ENCODE measurements at places on chromosomes 1 and 21. TPM values are rescaled to one million over a fixed set of nuclear protein-coding genes. Genes with fewer than 3 reads are reported as not detected.

- peaks cover 10% of the 10 kb centered on the region for H3K4me1 ChIP-seq
- peak overlapping the region; percentile 26 for H3K4me3 ChIP-seq
- H3K27me3 ChIP-seq, result no peaks in the 10 kb centered on the region
- DNase-seq, result peak; percentile 5
- H3K27ac ChIP-seq, result no peak overlapping the region
Observed at GRCh38 chr1:81238129-81238528, 562.6 kb upstream of the ADGRL2 start.

DNA sequence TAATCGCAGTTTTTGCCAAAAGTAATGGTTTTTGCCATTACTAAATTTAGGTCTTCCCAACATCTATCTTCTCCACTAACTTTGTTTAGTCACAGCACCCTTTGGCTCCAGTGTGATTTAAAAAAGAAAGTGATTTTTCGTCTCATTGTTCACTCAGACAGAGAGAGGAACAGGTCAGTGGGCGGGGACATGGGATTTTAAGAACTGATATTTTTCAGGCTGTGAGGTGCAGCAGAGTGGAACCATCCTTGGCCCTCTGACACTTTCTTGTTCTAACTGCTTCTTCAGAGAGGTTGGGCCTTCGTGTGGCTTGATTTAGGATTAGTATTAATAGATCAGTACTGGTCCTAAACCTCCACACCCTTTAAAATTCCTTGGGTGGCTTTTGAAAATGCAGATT, 38.8 kb downstream of the CASQ2 start:
- H3K36me3 ChIP-seq, result no peaks in the 10 kb centered on the region
- DNase-seq, result no peak
- H3K27me3 ChIP-seq, result no peaks in the 10 kb centered on the region
- peaks cover 14% of the 10 kb centered on the region for H3K4me1 ChIP-seq
- H3K27ac ChIP-seq, result no peak overlapping the region

- H3K27ac ChIP-seq, result no peak overlapping the region
- no peaks in the 10 kb centered on the region for H3K36me3 ChIP-seq
- no peak for DNase-seq
- H3K4me3 ChIP-seq, result no peak overlapping the region
Observed at GRCh38 chr1:29977550-29977949, 741.2 kb downstream of the PTPRU start.

DNA sequence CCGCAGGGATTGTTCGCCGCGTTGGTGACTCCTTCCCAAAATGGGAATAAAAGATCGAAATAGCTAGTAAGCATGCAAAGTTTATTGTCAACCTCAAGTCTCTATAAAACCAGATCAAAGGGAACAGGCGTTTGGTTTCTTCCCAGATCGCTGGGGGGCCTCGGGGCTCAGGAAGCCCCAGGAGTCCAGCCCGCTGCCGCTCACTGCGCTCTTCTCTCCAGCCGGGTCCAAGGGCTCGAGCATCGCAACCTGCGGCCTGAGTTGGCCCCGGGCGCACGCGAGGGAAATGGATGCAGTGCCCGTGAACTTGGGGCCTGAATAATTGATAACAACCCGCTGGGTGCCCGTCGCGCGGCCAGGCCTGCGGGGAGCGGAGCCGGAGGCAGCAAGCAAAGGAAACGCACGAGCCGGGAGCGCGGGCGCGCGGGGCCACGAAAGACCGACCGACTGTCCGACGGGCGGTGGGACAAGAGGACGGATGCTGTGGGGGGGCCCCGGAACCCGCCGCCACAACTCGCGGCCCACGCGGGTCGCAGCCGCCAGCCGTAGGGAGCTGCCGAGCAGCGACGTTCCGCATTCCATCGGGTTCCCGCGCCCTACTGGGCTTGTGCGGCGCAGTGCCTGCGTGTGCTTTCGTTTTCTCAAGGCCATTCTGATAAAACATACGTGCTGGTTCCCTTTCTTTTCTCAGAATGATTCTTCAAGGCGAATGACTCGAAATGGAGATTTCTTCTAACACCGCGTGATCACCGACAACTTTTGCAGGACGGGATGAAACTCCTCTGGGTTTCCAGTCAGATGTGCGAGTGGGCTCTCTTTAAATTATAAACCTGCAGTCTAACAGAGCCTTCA, 14.0 kb upstream of the ALX3 start:
- no peak overlapping the region for H3K4me3 ChIP-seq
- H3K27ac ChIP-seq, result no peak overlapping the region
- peaks cover 48% of the 10 kb centered on the region for H3K27me3 ChIP-seq
- no peaks in the 10 kb centered on the region for H3K4me1 ChIP-seq
- no peak for DNase-seq

DNA sequence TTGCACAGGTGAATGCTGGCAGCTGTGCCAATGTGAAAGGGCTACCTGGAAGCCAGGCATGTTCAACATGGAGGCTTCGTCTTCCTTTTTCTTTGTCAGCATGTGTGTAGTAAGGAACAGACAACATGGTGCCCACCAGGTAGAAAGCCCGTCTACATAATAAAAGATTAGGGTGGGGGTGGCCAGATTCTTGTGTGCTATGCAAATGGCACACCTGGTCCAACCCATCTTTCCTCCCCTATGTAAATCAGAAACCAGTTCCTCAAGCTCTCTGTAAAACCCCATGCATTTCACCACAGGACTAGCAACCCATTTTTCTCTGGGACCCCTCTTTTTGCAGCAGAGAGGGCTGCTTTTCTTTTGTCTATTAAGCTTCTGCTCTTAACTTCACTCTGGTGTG, 72.3 kb upstream of the ZP4 start:
- no peak for DNase-seq
- no peaks in the 10 kb centered on the region for H3K36me3 ChIP-seq
- H3K27ac ChIP-seq, result no peak overlapping the region

DNA sequence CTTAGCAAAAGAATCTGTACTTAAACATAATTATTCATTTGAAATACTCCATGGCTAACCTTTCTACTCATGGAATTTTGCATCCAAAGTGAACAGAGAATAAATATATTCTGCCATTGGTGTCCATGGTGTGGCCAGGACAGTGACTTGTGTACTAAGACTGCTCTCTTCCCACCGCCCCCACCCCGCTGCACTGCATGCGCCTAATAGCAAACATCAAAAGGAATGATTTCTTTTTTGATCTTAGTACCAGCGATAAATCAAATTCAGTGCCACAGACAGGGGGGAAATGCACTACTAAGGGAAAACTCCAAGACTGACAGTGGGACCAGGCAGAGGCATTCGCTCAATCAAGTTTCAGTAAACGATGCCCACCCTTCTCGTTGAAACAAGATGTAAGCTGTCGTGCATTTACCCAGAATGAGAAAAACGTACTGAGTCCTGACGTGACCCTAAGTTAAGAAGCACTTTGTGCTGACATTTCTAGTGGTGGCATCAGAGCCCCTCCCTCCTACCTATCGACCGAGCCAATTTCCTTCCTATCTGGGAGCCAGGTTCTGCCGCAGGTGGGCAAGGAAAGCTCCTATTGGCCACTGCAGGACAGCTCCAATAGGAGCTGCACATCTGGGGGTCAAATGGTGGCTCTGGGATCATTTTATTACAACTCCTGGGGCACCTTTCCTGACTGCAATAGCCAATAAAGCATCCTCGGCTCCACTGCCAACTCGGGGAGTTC, 12.5 kb downstream of the ESRRG start:
- H3K4me1 ChIP-seq, result no peaks in the 10 kb centered on the region
- no peak overlapping the region for H3K27ac ChIP-seq
- H3K4me3 ChIP-seq, result no peak overlapping the region
- DNase-seq, result no peak
- H3K27me3 ChIP-seq, result peaks cover 2% of the 10 kb centered on the region
- no peaks in the 10 kb centered on the region for H3K36me3 ChIP-seq

- H3K27me3 ChIP-seq, result no peaks in the 10 kb centered on the region
- no peak overlapping the region for H3K4me3 ChIP-seq
- no peak for DNase-seq
- no peaks in the 10 kb centered on the region for H3K4me1 ChIP-seq
Observed at GRCh38 chr1:14392161-14392858, 206.2 kb upstream of the KAZN start.

DNA sequence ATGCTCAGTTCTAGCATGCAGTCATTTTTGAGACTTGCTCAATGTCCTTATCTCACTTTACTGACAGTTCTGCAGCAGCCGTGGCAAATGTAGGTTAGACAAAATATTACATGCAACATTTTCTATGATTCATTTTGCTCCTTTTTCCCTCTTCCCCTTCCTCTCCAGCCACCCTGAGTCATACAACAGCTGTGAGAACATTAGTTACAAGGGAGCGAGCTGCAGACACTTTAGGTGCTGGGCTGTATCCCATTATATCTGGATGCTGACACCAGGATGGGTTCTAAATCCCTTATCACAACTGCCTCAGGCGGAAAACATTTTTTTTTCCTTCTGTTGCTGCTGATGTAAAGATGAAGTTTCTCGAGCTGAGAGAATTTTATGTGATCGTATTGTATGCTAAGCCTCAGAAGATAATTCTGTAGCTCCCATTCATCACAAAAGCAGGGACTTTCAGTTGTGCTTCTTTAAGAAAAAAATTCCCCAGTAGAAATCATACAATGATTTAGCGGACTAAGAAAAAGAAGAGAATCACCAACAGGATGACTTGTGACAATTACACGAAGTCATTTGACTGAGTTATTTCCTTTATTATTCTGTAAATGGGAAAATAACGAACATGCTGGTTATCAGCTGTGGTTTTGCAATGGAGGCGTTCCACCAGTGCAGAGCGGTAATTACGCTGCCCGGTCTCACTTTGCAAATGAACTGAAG, 345.0 kb downstream of the DISC1 start:
- H3K27me3 ChIP-seq, result no peaks in the 10 kb centered on the region
- DNase-seq, result no peak

DNA sequence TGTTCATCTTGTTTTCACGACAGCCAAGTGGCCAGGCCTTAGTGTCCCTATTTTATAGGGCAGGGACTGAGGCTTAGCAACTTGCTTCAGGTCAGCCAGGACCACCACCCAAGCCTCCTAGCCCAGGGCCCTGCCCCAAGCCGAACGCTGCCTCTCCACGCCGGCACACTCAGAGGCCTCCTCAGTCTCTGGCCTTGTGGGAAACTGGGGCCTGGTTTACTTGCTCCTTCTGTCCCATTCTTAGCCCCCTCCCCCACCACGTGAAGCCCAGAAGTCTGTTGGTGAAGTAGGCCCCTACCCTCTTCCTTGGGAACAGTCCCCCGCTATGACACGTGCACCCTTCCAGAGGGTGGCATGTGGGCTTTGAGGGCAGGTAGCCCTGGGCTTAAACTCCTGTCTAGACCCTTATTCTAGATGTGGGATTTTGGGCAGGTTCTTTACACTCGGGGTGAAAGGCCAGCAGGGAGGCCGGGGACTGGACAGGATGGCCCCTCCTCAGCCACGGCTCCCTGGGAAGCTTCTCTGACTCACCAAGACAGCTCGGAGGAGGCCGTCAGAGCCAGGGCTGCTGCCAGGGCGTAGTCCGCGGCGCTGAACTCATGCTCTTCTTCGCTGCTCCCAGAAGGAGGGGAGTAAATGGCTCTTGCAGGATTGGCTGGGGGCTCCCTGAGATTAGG, 4.3 kb downstream of the MYOM3 start:
- peaks cover 23% of the 10 kb centered on the region for H3K4me1 ChIP-seq
- no peak overlapping the region for H3K27ac ChIP-seq
- no peaks in the 10 kb centered on the region for H3K27me3 ChIP-seq
- no peak for DNase-seq
- no peak overlapping the region for H3K4me3 ChIP-seq

DNA sequence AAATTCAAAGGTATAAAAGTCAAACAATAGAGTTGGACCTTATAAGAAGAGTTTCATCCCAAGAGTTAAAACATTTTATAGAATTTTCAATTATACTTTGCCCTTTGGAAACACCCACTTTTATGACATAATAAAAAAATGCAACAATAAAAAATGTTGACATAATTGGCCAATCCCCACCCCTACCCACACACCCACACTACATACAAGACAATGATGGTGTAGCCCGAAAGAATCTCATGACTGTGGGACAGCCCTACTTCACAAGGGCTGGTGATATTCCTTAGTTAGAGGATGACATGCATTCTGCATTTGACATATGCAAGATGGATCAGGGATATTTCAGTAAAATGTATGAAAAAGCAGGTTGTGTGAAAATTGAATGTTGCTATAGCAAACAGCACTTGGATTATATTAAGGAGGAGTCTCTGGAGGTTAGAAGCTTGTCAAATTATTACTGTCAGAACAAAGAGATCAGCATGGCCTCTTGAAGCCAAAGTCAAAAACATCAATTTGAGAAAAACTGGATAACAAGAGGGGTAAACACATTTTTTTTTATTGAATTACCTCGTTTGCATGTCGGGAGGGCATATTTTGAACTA, 133.0 kb upstream of the SAMSN1 start:
- no peak for DNase-seq
- no peak overlapping the region for H3K27ac ChIP-seq
- H3K27me3 ChIP-seq, result no peaks in the 10 kb centered on the region
- no peaks in the 10 kb centered on the region for H3K36me3 ChIP-seq

GRCh38 chr1:4605158-4605557, 49.3 kb upstream of the AJAP1 start:
- H3K36me3 ChIP-seq, result no peaks in the 10 kb centered on the region
- H3K4me3 ChIP-seq, result no peak overlapping the region
- H3K27me3 ChIP-seq, result no peaks in the 10 kb centered on the region
- no peak overlapping the region for H3K27ac ChIP-seq

DNA sequence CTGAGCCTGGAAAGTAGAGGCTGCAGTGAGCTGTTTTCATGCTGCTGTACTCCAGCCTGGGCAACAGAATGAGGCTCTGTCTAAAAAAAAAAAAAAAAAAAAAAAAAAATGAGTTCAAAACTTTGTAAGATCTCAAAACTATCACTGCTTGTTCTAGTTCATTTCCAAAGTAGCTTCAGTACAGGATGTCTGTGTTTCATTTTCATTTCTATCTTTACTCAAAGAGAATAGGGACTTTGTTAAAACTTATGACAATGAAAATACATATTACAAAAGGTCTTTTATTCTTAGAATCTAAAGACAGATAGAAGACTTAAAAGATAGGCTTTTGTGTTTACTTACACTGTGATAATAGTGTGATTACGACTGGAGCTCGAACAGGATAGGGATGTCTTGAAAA, 709.7 kb downstream of the ADGRL2 start:
- no peak for DNase-seq
- H3K36me3 ChIP-seq, result no peaks in the 10 kb centered on the region
- no peaks in the 10 kb centered on the region for H3K4me1 ChIP-seq
- H3K4me3 ChIP-seq, result no peak overlapping the region
- no peaks in the 10 kb centered on the region for H3K27me3 ChIP-seq
- no peak overlapping the region for H3K27ac ChIP-seq

The KCNA2 gene
- not detected for total RNA-seq

The RHEX gene
- total RNA-seq, result not detected

The FOXD3 gene
- 0.13 TPM for total RNA-seq

The KLF18 gene
- total RNA-seq, result not detected
